ENCODE measurements at places on chromosomes 4 and X.

GRCh38 chrX:41732260-41732659, 8.3 kb downstream of the GPR82 start:
- no peak for DNase-seq

- no peak for DNase-seq
Measured at GRCh38 chrX:112223391-112223790, 140.8 kb upstream of the TRPC5 start.

DNA sequence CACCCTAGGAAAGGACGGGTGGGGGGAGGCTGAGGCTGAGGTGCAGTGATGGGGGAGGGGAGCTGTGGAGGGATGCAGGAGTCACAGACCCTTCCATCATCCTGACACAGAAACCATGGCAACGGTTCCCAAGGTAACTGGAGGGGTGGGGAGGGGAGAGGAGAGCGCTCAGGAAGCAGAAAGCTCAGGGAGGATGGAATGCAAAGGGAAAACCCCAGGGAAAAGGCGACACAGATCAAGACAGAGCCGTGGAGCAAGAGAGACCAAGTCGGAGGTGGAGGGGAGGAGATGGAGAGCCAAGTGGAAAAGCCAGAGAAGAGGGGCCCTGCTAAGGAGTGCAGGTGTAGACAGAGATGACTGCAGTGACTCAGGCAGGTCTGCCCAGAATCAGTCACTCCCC, 14.5 kb downstream of the L1CAM start:
- no peak for DNase-seq

GRCh38 chr4:148283665-148284064, 158.5 kb downstream of the NR3C2 start:
- no peak for DNase-seq

DNA sequence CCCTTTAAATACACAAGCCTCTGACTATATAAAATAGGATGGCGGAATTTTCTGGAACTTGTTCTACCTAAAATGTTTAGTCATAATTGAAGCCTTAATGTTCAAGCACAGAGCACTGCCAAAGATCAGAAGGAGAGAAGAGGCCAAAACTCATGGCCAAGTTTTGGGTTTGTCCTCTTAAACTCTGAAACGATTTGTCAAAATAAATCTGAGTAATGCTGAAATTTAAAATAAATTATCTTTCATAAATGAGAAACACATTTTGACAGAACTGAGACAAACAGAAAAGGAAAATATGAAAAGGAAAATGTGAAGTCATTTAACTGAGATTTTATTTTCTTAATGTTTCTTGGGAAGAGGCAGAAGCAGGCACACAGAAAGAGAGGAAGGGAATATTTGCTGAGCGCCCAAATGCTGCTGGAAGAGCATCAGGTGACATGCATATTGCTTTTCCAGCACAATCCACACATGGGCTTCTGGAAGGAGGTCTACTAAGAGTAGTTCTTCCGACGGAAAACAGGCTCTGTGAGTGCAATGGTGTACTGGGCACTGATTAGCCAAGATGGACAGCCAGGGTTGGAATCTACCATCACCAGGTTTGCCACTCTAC, 47.4 kb upstream of the ZNF518B start:
- no peak for DNase-seq

DNA sequence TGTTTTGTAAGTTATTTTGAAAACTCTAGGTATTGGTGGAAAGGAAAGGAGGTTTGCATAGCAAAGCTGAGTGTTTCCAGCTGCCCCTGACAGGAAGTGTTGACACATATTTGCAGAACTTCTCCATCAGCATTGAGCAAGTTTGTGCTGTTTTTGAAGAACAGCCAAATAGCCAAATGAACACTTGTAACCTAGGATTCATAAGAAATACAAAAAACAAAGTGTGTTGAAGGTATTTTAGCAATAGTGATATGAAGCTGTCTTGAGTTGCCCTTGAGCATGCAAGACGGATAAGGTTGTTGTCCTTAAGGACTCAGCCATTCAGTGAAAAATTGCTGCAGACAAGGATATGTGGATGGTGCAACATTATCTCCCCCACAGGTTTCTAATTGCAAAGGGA, 68.3 kb upstream of the PGM2 start:
- peak; percentile 19 for DNase-seq

GRCh38 chr4:44056721-44057151, 391.9 kb downstream of the KCTD8 start:
- DNase-seq: no peak

- DNase-seq: no peak
Measured at GRCh38 chr4:138485498-138485897, 243.3 kb upstream of the SLC7A11 start.

DNA sequence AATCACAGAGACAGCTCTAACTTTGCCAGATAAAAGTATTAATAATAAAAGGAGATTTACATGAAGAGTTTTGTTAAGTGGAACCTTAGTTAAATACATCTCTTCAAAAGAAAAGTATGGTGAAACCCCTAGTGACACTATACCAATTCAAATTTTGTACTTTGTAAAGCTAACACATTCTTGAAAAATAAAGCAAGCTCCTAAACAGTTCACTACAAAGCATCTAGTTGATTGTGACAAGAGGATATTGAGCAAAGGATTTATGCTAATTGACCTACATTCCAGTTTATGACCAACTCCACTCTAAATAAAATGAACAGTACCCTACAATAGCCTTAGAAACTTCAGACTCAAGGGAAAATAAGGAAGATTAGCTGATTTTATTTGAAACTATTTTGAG, 69.4 kb upstream of the WDR17 start:
- DNase-seq: no peak

GRCh38 chr4:31194823-31195222, 474.7 kb downstream of the PCDH7 start:
- DNase-seq: no peak

GRCh38 chr4:43341741-43342140, 449.2 kb downstream of the GRXCR1 start:
- DNase-seq: no peak

- DNase-seq: no peak
Measured at GRCh38 chr4:17012451-17012850, 114.0 kb upstream of the LDB2 start.

DNA sequence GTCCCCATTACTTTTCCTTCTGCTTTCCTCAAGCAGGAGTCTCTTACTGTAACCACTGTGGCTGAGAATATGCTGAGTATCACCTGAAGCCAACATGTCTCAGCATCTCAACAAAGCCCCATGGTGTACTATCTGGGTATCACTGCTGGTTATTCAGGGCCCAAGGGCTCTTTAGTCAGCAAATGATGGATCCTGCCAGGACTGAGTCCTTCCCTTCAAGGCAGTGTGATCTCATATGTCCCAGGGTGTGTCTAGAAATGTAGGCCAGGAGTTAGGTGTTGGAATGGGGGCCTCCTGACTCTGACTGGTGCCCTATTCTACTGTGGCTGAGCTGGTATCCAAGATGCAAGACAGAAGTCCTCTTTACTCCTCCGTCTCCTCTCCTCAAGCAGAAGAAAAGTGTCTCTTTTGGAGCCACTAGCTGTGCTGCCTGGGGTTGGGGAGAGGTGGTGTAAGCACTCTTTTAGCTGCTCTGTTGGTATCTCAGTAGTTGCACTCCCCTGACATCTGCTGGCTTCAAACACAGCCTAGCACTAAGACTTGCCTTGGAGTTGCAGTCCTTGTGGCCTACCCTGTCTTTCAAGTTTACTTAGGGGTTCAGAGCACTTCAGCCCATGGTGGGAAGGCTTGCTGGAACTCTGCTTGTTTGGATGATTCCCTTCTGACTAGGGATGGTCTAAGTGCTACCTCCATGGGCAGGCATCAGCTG, 28.6 kb downstream of the OCIAD2 start:
- no peak for DNase-seq

- no peak for DNase-seq
Measured at GRCh38 chr4:141853091-141853764, 216.8 kb downstream of the IL15 start.

GRCh38 chrX:39777623-39778025, 320.1 kb downstream of the BCOR start:
- peak; percentile 6 for DNase-seq

GRCh38 chr4:158202481-158202880, 7.8 kb upstream of the TMEM144 start:
- no peak for DNase-seq

DNA sequence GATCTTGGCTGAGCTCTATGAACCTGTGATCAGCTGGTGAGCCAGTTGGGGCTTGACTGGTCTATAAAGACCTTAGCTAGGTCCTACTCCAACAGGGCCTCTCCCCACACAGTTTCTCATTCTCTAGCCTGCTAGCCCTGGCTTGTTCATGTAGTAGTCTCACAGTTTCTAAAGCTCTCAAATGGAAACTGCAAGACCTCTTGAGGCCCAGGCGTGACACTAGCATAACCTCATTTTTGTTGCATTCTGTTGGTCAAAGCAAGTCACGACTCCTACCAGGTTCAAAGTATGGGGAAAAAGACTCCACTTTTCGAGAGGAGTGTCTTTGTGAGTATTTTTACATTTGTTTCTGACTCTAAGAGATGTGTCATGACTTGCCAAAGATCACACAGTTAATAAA, 50.9 kb downstream of the CEP44 start:
- no peak for DNase-seq

DNA sequence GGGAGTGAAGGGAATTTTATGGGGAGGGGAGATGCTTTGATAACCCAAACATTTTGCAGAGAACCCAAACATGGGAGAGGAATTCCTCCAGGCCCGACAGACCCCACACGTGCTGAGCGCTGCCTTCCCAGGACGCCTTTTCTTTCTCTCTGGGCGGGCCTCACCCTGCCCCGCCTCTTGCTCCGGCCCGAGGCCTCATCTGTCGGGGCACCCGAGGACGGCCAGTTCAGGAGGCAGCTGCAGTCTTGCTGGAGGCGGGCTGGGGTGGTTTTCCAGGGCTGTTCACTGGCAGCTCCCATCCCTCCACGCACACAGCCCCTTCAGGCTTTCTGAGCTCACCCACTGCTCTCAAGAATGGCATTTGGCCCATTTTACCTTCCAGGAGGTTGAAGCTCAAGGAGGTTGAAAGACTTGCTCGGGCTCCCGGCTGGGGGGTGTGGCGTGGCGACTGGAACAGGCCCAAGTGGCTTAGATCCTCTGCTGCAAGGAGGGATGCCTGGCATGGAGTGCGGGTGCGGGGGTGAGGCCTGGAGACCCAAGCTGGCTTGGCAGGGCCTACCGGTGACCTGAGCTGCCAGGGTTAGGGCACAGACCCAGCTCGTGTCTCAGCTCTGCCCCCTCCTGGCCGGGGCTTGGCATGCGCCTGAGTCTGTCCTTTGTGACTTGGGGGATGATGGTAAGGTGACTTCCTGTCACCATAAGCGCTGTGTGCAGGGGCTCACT, 99.2 kb downstream of the PSAPL1 start:
- peak; percentile 48 for DNase-seq

DNA sequence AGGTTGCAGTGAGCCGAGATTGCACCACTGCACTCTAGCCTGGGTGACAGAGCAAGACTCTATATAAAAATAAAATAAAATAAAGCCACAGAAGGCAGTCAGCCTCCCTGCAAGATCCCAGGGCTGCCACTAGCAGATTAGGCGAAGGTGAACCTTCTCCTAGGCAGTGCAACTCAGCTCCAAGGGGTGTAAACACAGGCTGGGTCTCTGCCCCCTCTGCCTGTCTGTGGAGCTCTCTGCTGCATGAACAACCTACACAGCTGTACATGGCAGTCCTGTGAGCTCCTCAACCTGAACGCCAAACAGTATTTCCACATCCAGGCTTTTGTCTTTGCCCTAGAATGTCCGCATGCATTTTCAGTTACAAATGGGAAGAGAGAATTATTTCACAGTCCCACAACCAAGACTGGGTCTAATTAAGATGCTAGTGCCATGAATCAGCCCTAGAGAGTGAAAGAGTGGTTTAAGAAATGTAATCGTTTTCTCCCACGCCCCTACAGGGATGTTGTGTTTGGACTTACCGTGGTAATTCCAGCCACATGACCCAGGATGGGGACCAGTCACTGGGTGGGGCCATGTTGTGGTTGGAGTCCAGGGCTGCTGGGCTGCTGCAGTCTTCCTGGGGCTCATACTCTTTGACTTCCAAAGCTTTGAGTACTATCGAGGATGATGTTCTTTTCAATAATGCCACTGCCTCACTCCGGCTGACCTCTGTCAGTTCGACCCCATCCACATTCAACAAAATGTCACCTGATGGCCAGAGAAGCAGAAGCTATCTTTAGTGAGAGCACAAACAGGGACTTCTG, 99.0 kb downstream of the FIP1L1 start:
- no peak for DNase-seq

DNA sequence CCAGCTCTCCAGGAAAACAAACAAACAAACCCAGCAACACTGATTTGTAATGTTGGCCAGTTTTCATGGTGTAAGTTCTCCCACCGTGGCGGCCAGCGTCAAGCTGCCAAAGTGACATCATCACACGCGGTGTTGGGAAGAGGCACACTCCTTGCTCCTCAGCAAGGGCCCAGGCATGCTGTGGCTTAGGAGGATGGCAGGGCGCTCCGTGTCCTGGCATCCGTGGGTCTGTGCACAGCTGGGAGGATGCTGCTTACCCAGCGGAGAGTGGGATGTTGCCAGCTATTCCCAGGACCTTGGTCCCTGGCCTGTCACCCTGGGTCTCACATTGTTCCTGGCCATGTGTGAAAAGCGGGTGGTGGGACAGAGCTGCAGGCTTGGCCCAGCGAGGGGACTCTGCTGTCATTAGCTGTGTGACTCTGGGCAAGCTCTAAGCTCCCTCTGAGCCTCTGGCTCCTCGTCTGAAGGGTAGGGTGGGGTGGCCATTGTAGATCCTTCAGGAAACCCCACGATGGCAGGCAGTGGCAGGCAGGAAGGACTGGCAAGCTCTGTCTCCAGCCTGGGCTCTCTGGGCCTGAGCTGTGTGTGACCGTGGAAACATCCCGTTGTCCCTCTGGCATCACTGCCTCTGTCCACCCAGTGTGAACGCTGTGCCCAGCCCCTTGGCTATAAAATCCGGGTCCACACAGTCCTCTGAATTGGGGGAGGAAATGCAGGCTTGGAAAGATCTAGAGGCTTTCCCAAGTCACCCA, 10.8 kb downstream of the PSAPL1 start:
- DNase-seq: no peak

DNA sequence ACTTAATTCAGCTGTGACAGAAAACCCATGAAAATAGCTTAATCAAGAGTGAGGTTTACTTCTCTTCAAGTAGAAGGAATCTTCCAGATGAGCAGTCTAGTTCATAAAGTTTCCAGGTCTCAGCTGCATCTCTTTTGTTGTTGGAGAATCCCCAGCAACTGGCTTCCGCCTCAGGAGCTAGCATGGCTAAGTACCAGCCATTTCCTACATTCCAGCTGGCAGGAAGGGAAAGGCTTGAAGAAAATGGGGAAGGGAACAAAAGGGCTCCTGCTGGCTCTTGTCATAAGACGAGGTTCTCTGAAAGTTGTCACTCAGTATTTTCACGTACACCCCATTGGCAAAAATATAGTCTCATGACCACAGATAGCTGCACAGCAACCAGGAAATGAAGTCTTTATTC, 27.3 kb upstream of the TRIM2 start:
- DNase-seq: no peak

DNA sequence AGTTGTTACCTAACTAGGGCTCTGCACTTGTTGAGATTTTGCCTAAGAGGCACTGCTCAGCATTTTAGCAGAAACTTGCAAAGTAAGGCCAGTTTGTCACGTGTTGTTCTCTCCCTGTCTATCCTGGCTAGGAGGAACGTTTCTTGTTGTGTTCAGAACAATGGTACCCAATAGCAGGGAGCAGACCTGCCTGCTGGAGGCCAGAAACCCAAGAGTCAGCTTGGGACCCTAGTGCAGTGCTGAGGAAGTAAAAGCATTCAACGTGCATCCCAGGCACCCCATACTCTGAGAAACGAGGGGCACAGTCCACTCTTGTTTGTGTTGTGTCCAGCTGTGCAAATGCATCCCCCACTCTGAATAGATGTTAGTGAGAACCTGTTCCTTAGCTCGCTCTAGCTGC, 42.4 kb downstream of the SOD3 start:
- no peak for DNase-seq
